NCI-H1436 treated with DMSO at 0.1 percent for 48 hours (cell line): ENCODE measurements at places on chromosomes 7 and 10.

GRCh38 chr10:10132009-10132408 lies 885.7 kb upstream of the CELF2 start:
- DNase-seq = no peak

DNA sequence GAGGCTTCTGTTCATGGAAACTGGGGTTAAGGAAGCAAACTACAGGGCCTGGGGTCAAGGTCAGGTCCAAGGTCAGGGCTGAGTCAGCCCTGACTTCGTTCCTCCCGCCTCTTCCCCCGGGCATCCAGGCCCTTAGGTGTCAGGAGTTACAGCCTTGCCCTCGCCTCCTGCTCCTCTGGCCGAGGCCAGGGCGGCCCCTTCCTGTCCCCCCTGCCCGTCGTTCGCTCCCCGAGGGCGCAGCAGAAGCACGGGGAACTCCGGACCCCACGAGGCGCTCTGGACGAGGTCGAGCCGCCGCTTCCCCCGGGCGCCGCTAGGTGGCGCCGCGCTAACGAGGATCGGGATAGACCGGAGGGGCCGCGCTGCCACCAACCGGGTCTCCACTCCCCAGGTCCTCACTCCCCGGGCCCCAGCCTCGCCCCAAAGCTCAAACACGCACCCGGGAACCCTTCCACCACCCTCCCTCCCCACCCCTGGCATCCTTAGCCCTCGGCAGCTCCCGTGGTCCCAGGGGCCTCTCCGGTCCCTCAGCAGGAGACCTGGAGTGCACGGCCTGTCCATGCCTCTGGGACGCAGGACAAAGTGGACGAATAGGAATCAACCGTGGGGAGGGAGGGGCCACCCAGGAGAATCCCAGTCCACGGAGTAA lies 59.2 kb upstream of the MYL10 start:
- no peak for DNase-seq

DNA sequence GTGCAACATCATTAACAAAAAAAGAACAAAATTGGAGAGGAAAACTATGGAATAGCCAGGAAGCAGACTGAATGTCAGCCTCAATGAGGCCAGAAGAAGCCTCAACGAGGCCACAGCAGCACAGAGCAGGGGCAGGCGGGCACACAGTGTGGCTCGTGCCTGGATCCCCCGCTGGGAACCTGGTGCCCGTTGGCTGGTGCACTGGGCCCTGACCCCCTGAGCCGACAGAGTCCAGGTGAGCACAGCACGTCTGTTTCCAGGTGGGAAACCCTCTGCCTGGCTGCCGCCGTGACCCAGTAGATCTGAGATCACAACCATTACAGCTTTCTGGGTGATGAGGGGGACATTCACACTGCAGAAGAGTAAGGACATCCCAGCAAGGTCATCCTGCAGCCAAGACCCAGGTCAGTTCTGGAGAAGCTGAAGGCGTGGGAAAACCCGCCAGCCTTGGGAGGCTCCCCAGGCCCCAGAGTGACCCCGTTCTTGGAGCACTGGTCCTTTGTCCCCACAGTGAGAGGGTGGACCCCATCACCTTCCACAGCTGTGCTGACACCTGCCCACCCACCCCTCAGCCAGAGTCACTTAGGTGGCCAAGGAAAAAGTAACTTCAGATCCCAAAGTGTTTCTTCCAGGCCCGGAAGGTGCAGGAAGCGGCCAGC lies 222.1 kb downstream of the ADARB2 start:
- DNase-seq = no peak

- no peak for DNase-seq
Measured at GRCh38 chr7:137007001-137007694, 138.7 kb downstream of the CHRM2 start.

DNA sequence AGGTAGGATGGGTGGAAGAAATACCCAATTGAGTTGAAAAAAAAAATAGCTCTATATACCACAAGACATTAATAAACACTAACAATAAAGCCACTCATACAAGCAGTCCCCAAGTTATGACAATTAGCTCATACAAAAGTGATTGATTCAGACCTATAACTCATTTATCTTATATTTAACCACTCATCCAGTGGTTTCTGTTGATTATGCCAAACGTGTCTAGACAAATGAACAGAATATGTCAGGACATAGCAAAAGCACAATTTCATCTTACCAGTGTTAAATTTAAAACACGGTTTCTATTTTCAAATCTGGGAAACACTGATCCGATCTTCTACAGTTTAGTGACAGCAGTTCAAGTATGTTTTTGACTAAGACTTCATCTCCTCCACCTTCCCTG lies 17.0 kb downstream of the ABI1 start:
- no peak for DNase-seq

DNA sequence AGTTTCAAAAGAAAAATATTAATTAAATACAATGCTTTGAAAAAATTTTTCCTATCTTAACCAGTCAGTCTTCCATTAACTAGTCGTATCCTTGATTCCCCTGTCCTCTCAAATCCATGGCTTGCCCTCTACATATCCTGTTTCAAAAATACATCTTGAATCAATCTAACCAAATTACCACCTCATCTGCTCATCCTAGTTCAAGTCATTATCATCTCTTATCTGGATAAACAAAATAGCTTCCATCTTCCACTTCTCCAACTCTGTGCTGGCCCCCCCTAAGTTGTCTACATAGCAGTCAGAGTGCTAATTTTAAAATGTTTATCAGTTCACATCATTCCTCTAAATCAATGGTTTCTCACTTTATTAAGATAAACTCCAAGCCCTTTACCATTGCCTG lies 125.4 kb downstream of the HBP1 start:
- no peak for DNase-seq

- DNase-seq = no peak
Measured at GRCh38 chr10:86953747-86954680, 3.4 kb downstream of the MMRN2 start.
